Activated T-helper 2 cell treated with anti-CD3 and anti-CD28 coated beads, Interferon-gamma antibody, Interleukin-2, Interleukin-4, amounts not matched to agents 10 μg/mL and 5 μg/mL and 100 μg/mL, durations not matched to agents 14 hours and 24 hours and 36 hours (primary cell): ENCODE measurements at places on chromosomes 16 and 17.

- no peak for DNase-seq
Observed at GRCh38 chr17:28796062-28796461, 46.5 kb downstream of the FAM222B start.

DNA sequence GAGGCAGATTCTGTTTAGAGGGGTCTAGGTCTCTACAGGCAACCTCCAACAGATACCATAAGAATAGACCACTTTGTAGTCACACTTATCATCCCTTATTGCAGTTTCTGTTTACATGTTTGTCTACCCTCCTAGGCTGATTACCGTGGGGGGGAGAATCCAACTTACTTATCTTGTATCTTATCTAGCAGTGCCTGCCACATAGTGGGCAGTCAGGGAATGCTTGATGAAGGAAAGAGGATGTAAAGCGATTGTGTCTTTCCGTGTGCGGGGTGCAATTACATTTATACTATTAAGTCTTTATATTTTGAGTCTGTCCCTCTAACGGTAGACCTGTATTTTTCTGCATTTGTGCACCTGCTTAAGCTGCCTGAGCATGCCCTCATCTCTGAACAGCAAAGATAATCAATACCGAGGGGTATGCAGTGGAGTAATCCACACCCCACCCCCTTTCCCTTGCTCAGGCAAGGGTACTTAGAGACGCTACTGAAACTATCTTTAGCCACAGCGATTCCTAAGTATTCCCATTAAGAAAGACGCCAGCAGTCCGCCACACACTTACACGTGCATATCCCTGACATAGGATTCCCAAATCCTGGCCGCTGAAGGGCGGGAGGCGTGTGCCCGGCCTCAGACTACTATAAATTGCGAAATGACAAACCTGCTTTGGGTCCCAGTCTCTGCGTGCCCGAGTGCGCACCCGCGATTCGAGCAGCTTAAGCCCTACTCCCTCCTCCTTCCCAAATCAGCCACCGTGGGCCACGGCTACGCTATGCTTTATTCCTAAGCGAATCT is 635 bp upstream of the AATF start:
- DNase-seq = no peak

DNA sequence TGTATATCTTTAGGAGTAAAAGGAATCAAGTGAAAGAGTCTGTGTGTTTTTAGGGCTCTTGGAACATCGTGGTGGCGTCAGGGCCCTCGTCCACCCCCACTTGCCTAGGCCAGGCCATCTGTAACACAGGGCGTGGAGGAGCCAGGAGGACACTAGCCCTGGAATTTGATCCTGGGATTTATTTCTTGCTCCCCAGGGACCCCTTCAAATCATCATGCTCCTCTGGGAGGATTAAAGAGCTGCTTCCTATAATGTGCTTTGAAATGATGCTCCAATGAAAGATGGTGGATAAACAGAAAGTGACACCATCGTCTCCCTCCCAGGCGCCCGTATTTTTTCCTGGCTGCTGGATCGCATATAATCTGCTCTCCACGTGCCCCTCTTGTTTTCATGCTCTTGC is 113.3 kb downstream of the AATF start:
- DNase-seq = no peak

DNA sequence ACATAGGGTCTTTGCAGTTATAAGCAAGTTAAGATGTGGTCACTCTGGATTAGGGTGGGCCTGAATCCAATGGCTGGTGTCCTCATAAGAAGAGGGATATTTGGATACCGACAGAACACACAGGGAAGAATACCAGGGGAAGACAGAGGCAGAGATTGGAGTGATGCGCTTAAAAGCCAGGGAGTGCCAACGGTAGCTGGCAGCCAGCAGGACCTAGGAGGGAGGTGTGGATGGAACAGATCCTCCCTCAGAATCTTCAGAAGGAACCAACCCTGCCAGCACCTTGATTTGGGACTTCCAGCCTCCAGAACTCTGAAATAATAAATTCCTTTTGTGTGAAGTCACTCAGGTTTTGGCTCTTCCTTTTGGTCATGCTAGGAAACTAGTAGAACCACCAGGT is 110.2 kb upstream of the CACNG3 start:
- no peak for DNase-seq

- no peak for DNase-seq
Observed at GRCh38 chr17:27751622-27752490, 48.5 kb downstream of the NOS2 start.

DNA sequence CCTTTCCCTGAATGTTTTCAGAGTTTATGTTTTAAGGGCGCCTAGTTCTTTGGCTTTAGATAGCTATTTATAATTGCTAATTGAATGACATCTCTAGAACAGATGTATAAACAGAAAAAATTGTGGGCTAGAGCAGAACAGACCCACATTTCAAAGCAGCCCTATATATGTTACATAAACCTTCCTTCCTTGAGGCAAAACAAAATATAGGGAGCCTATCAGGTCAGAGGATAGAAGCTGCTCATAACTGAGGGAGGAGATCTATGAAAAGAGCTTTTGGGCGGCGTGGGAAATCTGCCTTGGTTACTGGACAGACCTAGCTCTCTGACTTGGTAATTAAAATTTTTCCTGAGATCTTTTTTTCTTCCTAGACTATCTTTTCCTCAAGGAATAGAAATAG is 68.4 kb downstream of the SPAG9 start:
- no peak for DNase-seq

- no peak for DNase-seq
Observed at GRCh38 chr17:21094298-21094704, 32.5 kb upstream of the DHRS7B start.

- DNase-seq = no peak
Observed at GRCh38 chr17:69461951-69462369, 47.5 kb downstream of the MAP2K6 start.

GRCh38 chr17:49361129-49361901 is 735 bp downstream of the ZNF652 start:
- DNase-seq = peak; percentile 74
